KG1 (cell line): ENCODE measurements at places on chromosomes 5 and 9.
A peak's percentile ranks its signal among the peaks of the same experiment; 100 is the strongest.

GRCh38 chr5:95238560-95239325 is 46.2 kb downstream of the MCTP1 start:
- no peak for DNase-seq

- no peak for DNase-seq
Measured at GRCh38 chr9:117425566-117425965, 10.7 kb upstream of the ASTN2 start.

GRCh38 chr9:129140397-129141065 is 29.3 kb downstream of the PTPA start:
- DNase-seq: no peak

- no peak for DNase-seq
Measured at GRCh38 chr9:21023861-21024260, 7.6 kb downstream of the HACD4 start.

- no peak for DNase-seq
Measured at GRCh38 chr5:127839496-127840197, 136.5 kb downstream of the CCDC192 start.

GRCh38 chr5:169344629-169345028 is 43.7 kb upstream of the SLIT3 start:
- DNase-seq: no peak

- DNase-seq: no peak
Measured at GRCh38 chr5:64822320-64822719, 53.6 kb downstream of the CWC27 start.

DNA sequence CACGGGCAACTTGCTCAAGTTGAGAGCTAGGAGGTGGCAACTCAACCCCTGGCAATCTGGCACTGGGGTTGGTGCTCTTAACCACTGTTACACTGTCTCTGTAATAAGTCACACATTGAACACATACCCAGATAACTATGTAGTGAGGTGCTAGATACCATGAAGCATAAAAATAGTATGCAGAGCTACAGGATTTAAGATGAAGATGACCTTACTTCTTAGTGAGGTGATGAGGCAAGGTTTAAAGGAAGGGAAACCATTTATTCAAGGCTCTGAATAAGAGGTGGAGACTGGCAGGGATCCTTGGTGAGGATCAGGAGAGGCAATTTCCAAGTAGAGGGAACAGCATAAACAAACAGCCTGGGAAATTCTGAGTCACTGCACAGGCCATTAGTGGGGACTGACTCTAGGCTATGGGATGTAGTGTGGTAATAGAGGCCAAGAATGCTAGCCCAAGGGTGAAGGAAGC is 67.6 kb upstream of the NR3C1 start:
- DNase-seq: no peak

DNA sequence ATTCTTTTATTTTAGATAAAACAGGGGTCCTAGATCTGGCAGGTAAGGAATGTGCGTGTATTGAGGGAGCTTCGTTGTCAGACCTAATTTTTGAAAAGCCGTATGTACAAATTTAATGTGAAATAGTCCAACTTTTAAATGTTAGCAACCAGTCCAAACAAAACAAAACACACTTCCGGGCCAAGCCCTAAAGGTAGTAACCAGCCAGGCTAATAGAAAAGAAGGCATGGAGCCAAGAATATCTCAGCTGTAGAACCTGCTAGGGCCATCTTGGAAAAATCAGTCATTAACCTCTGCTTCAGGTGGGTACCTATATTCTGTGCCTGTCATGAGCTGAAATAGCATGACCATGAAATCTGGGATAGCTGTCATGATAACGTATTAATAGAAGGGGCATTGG is 71.0 kb downstream of the SMARCA2 start:
- no peak for DNase-seq

GRCh38 chr9:96071076-96071814 is 195.8 kb downstream of the ERCC6L2 start:
- DNase-seq: no peak

DNA sequence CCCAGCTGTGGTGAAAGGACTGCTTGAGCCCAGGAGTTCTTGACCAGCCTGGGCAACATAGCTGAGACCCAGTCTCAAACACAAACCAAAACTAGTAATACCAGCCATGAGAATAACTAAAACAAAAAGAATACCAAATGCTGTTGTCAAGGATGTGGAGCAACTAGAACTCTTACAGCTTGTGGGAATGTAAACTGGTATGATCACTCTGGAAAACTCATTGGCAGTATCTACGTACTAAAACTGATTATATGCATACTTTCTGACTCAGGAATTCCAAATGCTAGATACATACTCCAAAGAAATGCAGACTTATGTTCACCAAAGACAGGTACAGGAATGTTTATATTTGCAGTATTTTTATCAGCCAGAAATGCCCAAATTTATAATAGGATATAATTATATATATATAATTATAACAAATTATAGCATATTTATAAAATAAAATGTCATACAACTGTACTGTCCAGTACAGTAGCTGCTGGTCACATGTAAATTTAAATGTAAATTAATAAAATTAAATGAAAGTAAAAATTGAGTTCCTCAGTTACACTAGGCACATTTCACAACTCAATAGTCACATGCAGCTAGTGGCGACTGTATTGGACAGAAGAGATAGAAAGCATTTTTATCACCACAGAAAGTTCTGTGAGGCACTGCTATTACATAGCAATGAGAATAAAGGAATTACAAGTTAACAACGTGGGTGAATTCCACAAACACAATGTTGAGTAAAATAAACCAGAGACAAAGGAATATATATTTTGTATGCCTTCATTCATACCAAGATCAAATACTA is 118.5 kb downstream of the GNAQ start:
- no peak for DNase-seq

DNA sequence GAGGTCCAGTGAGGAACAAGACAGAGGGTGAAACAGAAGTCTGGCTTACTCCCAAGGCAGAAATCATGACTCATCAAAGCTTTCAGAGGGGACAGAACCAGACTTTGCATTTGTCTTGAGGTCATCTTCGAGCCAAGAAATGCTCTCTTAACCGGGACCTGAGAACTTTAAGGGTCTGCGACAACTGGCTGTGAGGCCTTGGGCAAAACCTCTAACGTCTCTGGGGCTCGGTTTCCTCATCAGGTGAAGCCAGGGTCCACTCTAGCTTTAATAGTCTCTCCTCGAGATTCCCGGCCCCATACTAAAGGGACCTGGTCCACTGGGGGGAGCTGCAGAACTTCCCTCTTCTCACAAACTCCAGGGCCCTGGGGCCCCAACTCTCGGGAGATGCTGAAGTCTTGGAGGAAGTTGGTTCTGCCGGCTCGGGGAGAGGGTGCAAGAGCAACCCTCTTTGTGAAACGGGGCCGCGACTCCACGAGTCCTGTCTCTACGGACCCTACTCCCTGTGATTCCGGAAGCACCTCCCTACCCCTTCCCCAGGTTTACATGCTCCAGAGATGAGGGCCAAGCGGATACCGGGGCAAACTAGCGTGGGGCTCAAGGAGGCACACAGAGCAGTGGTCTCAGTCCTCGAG is 2.6 kb downstream of the GLIS3 start:
- no peak for DNase-seq

DNA sequence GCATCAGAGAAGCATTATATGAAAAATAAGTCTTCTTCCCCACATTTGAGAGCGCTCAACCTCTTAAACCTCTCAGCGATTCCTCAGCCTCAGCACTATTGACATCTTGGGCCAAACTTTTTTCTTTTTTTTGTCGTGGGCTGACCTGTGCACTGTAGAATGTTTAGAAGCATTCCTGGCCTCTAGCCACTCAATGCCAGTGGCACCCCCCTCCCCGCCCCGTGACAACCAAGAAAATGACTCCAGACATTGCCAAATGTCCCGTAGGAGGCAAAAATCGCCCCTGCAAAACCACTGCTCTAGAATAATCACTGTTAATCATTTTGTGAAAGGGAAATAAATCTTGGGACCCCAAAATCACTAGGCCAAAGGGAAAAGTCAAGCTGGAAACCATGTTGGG is 129.1 kb upstream of the BOD1 start:
- no peak for DNase-seq

DNA sequence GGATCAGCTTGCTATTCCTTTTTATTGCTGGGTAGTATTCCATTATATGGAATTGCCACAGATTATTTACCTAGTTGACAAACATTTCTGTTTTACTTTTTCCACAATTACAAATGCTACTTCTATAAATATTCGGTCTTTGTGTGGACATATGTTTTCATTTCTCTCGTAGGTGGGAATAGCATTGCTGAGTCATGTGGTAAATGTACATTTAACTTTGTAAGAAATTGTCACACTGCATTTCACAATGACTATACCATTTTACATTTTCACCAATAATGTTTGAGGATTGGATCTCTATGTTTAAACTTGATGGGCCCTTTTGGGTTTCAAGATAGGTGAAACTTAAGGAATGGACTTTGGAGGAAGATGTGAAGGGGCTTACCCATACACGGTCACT is 19.7 kb downstream of the RAI14 start:
- DNase-seq: no peak

GRCh38 chr9:14043483-14043882 is 270.5 kb downstream of the NFIB start:
- no peak for DNase-seq

DNA sequence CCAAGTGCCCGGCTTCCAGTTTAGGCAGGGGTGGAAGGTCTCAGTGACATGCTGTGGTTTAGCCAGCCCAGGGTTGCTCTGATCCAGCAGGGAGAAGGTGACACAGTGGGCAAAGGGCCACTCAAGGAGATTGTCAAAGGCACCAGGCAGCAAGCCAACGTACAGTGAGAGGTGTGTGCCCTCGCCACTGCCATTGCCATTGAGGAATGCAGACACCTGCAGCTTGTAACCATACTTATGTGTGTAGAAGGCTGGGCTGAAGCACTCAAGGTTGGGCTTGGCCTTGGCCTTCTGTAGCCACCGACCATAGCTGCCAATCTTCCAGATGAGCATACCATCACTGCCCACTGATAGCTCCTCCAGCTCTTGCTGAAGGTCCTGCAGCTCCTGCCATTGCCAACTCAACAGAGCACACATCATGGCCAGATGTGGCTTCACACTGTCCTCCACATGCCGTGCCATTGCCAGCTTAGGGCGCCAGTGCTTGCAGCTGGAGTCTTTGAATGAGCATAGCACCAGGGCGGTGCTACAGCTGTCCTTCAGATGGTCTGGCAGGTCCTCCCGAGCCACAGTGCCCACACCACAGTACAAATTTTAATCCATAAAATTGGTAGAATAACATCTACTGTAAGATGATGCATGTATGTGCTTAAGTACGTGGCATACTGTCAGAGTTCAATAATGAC is 59.7 kb upstream of the HMHB1 start:
- DNase-seq: no peak

DNA sequence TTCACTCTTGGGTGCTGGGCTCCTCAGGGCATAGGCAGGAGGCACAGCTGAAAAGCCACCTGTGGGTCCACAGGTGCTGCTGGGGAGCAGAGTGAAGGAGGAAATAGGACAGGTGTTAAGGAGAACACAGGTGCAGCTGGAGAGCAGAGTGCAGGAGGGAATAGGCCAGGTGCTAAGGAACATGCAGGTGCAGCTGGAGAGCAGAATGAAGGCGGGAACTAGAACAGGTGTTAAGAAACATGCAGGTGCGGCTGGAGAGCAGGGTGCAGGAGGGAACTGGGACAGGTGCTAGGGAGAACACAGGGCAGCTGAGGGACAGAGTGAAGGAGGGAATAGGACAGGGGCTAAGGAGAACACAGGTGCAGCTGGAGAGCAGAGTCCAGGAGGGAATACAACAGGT is 43.8 kb upstream of the PLEKHG4B start:
- DNase-seq: no peak

DNA sequence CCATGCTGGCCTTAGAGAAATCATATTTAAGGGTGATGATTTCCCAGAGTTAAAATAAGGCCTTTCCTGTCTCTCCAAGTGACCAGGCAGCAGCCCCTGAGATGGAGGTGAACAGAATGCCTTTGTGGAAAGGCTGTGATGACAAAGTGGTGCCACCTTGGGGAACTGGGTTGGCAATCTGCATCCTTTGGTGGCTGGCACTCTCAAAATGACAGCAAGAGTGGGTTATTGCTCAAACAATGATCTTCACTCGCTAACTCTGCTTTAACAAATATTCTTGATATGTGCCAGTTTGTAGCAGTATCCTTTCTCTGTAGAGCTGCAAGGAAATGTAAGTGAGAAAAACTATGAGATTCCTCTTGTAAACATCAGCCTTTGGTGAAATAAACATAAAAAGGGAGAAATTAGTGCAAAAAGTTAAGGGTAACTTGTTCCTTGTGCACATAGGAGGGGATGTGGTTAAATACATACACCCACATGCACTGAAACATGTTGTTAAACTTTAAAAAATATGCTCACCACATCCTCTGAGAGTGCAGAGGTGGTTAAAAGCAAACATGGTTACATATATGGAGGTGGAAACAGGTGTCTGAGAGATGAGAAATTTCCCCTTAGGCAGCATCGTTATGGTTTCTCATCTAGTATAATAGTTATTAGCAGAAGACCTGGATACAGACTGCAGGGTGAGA is 373.4 kb upstream of the CTNND2 start:
- DNase-seq: no peak

- no peak for DNase-seq
Measured at GRCh38 chr5:154242964-154243376, 52.4 kb downstream of the GALNT10 start.

DNA sequence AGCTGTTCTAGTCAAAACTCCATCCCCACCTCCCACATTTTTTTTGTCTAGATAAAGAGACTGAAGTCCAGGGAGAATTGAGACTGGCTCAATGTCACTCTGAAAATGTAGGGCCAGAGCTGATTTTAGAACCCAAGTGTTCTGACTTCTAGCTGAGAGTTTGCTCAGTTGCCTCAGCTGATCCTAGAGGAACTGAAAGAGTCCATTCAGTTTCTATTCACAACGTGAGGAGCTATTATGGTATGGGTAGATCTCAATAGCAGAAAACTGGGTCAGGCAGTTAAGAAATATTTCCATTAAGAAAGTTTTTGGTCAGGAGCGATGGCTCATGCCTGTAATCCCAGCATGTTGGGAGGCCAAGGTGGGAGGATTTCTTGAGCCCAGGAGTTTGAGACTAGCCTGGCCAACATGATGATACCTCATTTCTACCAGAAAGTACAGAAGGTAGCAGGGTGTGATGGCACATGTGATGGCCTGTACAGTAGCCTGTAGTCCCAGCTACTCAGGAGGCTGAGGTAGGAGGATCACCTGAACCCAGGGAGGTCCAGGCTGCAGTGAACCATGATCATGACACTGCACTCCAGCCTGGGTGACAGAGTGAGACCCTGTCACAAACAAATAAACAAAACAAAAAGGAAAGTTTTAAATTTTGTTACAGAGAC is 61.7 kb downstream of the GLRA1 start:
- DNase-seq: no peak

DNA sequence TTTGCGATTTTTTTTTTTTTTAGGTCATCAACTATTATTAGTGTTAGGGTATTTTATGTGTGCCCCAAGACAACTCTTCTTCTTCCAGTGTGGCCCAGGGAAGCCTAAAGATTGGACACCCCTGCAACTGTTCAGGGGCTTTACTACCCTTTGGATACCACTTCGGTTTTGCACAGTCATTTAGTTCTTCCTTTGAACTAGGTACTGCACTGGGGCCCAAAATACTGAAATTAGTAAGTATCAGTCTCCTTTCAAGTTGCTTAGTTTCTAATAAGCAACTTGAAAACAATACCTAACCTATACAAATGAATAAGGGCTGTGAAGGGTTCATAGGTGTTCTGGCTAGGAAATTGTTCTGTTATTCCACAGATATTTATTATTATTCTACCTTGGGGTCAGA is 45.3 kb downstream of the CWC27 start:
- DNase-seq: no peak

- DNase-seq: no peak
Measured at GRCh38 chr9:18638371-18639249, 164.7 kb downstream of the ADAMTSL1 start.

GRCh38 chr5:173618927-173619519 is 2.6 kb upstream of the BOD1 start:
- peak; percentile 73 for DNase-seq
